CD4-positive, alpha-beta T cell treated with Interferon alpha-2 for 1 hour (primary cell): ENCODE measurements at places on chromosomes 2 and 18.

- DNase-seq = no peak
Observed at GRCh38 chr2:234521536-234521935, 24.7 kb upstream of the ARL4C start.

DNA sequence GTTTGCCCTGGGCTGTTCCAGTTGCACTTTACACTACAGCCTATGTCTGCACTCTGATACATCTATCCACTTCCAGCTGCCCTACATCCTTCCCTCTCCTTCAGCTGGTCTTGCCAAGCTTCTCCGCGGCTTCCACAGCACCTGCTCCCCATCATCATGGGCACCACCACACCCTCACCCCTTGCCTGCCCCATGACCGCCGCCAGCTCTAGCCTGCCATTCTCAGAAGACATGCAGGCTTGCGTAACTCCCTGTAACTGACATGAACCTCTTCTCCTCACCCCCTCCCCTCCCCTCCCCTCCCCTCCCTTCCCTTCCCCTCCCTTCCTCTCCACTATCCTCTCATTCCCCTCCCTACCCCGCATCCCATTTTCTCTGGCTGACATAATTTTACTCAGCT, 46.0 kb downstream of the PAX8 start:
- no peak for DNase-seq

- DNase-seq = no peak
Observed at GRCh38 chr2:128525653-128526052, 207.0 kb upstream of the HS6ST1 start.

DNA sequence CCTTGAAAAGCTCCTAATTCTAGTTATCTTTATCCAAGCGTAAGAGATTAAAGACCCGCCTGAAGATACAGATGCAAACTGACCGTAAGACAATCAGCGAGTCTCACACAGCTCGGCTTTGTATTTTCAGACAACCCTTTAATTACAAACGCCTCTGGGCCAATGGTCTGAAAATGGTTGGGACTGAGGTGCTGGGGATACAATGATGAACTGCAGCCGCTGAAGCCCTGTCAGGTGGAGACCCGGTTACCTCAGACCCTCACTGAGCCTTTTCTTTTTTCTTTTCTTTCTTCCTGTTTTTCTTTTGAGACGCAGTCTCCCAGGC, 715 bp upstream of the CFAP36 start:
- no peak for DNase-seq

DNA sequence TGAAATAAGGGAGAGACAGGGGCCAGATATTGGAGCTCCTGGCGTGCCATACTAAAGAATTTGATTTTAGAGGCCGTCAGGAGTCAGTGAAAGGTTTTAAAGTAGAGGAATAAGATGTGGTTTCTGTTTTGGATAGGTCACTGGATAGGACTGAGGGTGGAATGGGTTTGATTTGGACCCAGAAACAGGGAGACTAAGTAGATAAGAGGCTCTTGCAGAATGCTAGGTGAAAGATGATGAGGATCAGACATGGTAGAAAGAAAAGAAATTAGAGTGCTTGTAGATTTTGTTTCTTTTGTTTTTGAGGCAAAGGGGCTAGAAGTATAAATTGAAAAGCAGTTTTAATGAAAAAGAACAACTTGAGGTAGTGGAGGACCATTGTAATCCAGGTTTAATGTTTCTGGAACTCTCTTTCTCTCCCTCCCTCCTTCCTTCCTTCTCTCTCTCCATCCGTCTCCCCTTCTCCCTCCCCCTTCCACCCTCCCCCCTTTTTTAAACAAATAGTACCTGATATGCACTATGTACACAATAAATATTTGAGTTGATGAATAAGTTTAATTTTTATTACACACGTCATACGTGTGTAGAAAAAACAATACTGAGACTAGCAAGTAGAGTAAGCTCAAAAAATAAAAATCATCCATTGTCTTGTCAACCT, 1.9 kb downstream of the NDUFV2 start:
- DNase-seq = no peak
